Tibial artery (tissue), 4 donors: ENCODE measurements at places on chromosomes 3 and 15.

- H3K27ac ChIP-seq = no peak overlapping the region
- DNase-seq = no peak
- H3K27me3 ChIP-seq = no peaks in the 10 kb centered on the region
- no peaks in the 10 kb centered on the region for H3K36me3 ChIP-seq
- no peaks in the 10 kb centered on the region for H3K4me1 ChIP-seq
Measured at GRCh38 chr3:119786409-119786808, 4.5 kb downstream of the NR1I2 start.

- H3K4me3 ChIP-seq = no peak overlapping the region
Measured at GRCh38 chr15:85142312-85142711, 160.7 kb downstream of the PDE8A start.

GRCh38 chr15:33638453-33638852, 327.7 kb downstream of the RYR3 start:
- no peak overlapping the region for H3K4me3 ChIP-seq
- H3K36me3 ChIP-seq = no peaks in the 10 kb centered on the region
- no peaks in the 10 kb centered on the region for H3K27me3 ChIP-seq
- DNase-seq = no peak

DNA sequence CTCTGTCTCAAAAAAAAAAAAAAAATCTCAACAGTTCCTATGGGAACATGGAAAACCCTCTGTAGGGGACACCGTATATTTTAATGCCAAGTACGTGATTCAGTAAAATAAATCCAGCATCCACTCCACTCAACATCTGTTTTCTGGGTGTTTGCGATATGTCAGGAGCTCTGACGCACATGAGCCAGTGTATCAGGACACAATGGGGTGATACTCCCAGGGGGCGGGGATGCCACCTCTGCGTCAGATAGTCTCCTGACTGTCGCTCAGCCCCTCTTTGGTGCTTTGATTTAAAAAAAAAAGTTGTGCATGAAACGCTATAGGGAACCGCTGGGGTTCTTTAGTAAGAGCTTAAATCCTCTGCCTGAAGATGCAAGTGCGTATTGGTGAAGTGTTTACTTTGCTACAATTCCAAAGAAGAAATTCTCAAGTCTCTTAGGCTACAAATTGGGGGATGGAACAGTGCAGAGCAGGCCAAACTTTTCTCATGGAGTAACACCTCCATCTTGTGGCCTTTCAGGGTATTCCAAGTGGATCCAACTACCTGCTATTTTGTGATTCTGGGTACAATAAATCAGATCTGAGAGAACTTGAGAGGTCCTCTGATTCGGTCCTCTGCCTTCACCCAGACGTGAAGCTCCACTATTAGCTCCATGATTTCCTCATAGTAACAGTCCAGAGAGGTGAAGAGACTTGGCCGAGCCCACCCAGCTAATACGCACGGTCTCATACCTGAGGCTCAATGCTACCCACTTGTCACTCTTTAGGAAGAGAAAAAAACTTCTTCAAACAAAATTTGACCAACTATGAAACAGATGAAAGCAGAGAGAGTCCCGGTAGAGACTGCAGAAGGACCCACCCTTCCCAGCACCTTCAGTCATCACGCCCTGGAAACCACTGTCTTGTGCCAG, 9.3 kb upstream of the NR2E3 start:
- H3K27me3 ChIP-seq = no peaks in the 10 kb centered on the region
- no peak overlapping the region for H3K27ac ChIP-seq
- H3K4me3 ChIP-seq = no peak overlapping the region
- H3K36me3 ChIP-seq = no peaks in the 10 kb centered on the region
- no peaks in the 10 kb centered on the region for H3K4me1 ChIP-seq

DNA sequence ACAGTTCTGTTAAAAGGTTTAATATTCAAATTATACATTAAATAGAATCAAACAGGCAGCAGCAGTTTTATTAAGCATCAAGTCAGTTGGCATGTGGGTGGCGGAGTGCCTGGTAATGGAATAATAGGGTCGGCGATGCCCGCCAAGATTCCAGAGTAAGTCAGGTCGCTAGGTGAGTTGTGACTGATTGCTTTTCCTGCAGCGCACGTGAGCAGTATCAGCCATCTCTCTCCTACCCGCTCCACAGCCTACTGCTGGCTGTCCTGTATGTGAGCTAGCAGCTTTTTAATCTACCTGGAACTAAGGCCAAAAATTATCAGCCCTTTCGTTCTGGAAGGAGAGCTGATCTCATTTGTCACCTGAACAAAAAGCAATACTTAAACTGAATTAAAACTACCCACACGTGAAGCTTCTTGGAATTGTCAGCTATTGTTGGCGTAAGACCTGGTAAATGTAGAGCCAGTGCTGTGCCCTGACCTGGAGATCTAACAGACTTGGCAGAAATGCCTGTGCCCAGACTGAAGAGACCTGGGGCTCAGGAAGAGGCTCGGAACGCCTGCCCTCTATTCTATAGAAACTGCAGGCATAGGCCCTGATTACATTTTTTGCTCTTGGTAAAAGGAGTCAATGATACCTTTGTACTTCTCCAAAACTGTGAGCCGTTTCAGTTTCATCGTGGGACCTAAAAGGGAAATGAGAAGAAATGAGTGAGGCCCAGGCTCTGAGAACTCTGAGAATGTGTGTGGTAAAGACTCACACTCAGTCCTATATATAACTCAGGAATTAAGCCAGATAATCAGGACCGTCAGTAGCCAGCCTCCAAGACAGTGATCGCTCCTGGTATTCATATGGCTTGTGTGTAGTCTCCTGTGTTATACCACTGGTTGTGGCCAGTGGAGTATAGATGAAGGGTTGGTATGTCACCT, 21.9 kb downstream of the IDH3A start:
- H3K27me3 ChIP-seq = no peaks in the 10 kb centered on the region
- DNase-seq = no peak
- H3K36me3 ChIP-seq = peaks cover 75% of the 10 kb centered on the region
- no peak overlapping the region for H3K27ac ChIP-seq
- H3K4me1 ChIP-seq = no peaks in the 10 kb centered on the region

DNA sequence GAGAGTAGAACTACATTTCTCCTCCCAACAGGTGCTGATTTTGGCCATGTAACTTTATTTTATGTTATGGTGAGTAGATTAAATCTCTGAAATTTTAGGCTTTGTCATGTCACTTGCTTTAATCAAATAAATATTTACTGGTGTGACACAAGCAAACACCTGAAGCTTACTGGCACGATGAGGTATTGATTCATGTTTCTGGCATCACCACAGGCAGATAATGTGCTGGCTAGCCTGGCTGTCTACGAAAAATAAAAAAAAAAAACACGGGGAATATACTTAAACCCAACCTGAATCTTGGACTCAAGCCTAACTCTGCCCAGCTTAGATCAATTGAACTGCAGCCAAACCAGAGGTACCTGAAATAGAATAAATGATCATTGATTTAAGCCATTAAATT, 65.6 kb upstream of the CADM2 start:
- H3K36me3 ChIP-seq = no peaks in the 10 kb centered on the region
- H3K4me3 ChIP-seq = no peak overlapping the region
- H3K27ac ChIP-seq = no peak overlapping the region
- no peaks in the 10 kb centered on the region for H3K4me1 ChIP-seq
- no peaks in the 10 kb centered on the region for H3K27me3 ChIP-seq

- no peak overlapping the region for H3K4me3 ChIP-seq
- peak; percentile 69 for DNase-seq
- no peaks in the 10 kb centered on the region for H3K27me3 ChIP-seq
- peak overlapping the region; percentile 88 for H3K27ac ChIP-seq
- H3K36me3 ChIP-seq = no peaks in the 10 kb centered on the region
Measured at GRCh38 chr3:42996633-42997075, 17.5 kb downstream of the GASK1A start.

- peaks cover 57% of the 10 kb centered on the region for H3K4me1 ChIP-seq
- peaks cover 54% of the 10 kb centered on the region for H3K36me3 ChIP-seq
- no peak overlapping the region for H3K4me3 ChIP-seq
Measured at GRCh38 chr3:42657675-42658074, 4.2 kb downstream of the ZBTB47 start.

- no peaks in the 10 kb centered on the region for H3K4me1 ChIP-seq
- H3K4me3 ChIP-seq = no peak overlapping the region
- no peaks in the 10 kb centered on the region for H3K36me3 ChIP-seq
- H3K27ac ChIP-seq = no peak overlapping the region
Measured at GRCh38 chr15:36961956-36962355, 138.4 kb downstream of the MEIS2 start.

GRCh38 chr3:18080198-18080689, 337.8 kb upstream of the TBC1D5 start:
- no peak overlapping the region for H3K4me3 ChIP-seq
- H3K27ac ChIP-seq = no peak overlapping the region
- no peaks in the 10 kb centered on the region for H3K36me3 ChIP-seq
- no peaks in the 10 kb centered on the region for H3K4me1 ChIP-seq
- no peaks in the 10 kb centered on the region for H3K27me3 ChIP-seq

DNA sequence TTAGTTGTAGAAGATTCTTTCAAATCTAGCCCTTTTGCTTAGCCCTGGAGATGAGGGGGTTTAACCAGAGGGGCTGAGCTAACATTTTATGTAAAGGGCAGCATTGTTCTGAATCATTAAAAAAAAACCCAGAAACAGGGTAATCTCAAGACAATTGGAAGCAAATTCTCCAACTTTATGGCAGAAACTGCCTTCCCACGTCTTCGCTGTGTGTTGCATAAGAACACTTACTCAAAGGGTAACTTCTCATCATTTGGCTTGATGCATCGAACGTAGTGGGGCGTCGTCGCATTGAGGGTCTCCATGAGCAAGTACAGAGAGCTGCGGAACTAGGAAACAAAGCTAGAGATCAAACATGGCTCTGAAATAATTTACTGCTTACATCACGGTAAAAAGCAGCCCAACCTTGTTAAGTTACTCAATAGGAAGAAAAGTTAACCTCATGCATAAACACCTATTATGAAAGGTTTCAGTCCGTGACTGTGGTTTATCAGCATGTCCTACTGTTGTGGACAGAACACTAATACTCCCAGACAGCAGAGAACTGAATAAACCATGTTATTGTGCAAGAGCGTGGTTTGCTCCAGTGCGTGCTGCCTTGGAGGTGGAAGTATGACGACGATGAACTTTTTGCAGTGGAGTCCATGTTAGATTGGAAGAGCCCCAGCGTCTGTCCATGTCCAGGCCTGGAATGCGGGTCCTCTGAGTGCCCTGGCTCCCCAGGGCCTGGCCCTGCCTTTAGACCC, 48.7 kb downstream of the MYO5C start:
- no peak overlapping the region for H3K27ac ChIP-seq
- no peaks in the 10 kb centered on the region for H3K27me3 ChIP-seq
- no peaks in the 10 kb centered on the region for H3K36me3 ChIP-seq
- no peaks in the 10 kb centered on the region for H3K4me1 ChIP-seq
- no peak overlapping the region for H3K4me3 ChIP-seq

- no peak overlapping the region for H3K27ac ChIP-seq
- no peaks in the 10 kb centered on the region for H3K27me3 ChIP-seq
- DNase-seq = no peak
- H3K4me1 ChIP-seq = peaks cover 4% of the 10 kb centered on the region
Measured at GRCh38 chr15:31478702-31479221, 152.1 kb downstream of the KLF13 start.

GRCh38 chr3:185402561-185402960, 39.6 kb downstream of the MAP3K13 start:
- H3K4me3 ChIP-seq = no peak overlapping the region
- H3K27me3 ChIP-seq = no peaks in the 10 kb centered on the region
- H3K4me1 ChIP-seq = no peaks in the 10 kb centered on the region
- no peak overlapping the region for H3K27ac ChIP-seq

- no peak overlapping the region for H3K4me3 ChIP-seq
- H3K27me3 ChIP-seq = no peaks in the 10 kb centered on the region
- H3K36me3 ChIP-seq = no peaks in the 10 kb centered on the region
- no peak for DNase-seq
- H3K27ac ChIP-seq = no peak overlapping the region
- H3K4me1 ChIP-seq = no peaks in the 10 kb centered on the region
Measured at GRCh38 chr3:78101384-78101783, 1061.5 kb downstream of the ROBO2 start.

DNA sequence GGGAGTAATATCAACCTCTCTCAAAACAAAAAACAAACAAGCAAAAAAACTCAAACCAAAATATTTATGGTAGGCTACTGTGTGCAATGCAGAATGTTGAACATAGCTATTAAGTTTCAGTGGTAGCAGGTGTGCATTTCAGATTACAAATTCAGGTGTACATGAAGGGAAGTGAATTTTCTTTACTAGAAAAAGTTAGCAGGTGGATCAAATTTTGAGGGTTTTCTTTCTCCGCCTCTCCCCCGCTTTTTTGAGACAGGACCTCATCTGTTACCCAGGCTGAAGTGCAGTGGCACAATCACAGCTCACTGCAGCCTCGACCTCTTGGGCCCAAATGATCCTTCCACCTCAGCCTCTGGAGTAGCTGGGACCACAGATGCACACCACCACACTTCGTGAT, 109.7 kb upstream of the GOLIM4 start:
- no peaks in the 10 kb centered on the region for H3K4me1 ChIP-seq
- no peak overlapping the region for H3K4me3 ChIP-seq

DNA sequence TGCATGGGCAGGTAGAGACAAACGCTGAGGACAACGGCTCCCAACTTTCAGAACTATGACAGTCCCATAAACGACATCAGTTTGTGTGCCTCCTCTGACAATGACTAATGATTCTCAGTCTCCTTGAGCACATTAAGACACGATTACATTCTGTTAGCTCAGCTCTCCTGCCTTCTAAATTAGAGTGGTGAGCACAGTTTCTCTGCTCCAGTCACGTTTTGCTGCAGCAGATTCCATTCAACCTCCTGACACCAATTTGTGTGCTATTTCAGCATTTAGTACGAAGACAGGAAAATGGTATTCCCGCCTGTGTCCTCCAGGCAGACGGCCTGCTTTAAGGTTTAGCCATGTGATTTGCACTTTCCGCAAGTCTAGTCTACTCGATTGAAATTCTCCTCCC, 458.4 kb upstream of the CFAP20DC start:
- H3K27me3 ChIP-seq = no peaks in the 10 kb centered on the region
- no peak for DNase-seq
- no peaks in the 10 kb centered on the region for H3K36me3 ChIP-seq
- no peak overlapping the region for H3K27ac ChIP-seq
- no peaks in the 10 kb centered on the region for H3K4me1 ChIP-seq

GRCh38 chr15:33031324-33031821, 163.1 kb downstream of the FMN1 start:
- no peak for DNase-seq
- no peak overlapping the region for H3K27ac ChIP-seq
- H3K27me3 ChIP-seq = no peaks in the 10 kb centered on the region
- H3K36me3 ChIP-seq = no peaks in the 10 kb centered on the region
